ENCODE measurements at places on chromosomes 3 and 15. TPM values are rescaled to one million over a fixed set of nuclear protein-coding genes. Genes with fewer than 3 reads are reported as not detected.

DNA sequence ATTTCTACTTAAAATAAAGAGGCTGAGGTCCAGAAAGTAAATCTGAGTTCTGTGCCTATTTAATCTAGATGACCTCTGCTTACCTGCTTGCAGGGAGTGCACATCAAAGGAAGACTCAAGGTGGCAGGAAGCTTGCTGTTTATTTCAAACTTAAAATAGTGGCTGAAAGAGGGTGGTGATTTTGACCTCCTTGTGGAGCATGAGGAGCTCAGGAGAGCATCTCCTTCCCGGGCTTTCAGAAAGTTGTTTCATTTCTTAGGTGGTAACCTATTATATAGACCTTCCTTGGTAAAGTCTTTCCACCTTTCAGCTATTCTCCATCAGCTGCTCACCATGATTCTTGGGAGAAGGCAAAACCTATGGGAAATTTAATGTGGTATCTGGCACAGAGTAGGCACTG is 494 bp downstream of the GCSAM start:
- no peak for DNase-seq

Gene FAM81A
- 0.23 TPM for total RNA-seq

Gene COMMD2
- total RNA-seq, result 43.8 TPM

DNA sequence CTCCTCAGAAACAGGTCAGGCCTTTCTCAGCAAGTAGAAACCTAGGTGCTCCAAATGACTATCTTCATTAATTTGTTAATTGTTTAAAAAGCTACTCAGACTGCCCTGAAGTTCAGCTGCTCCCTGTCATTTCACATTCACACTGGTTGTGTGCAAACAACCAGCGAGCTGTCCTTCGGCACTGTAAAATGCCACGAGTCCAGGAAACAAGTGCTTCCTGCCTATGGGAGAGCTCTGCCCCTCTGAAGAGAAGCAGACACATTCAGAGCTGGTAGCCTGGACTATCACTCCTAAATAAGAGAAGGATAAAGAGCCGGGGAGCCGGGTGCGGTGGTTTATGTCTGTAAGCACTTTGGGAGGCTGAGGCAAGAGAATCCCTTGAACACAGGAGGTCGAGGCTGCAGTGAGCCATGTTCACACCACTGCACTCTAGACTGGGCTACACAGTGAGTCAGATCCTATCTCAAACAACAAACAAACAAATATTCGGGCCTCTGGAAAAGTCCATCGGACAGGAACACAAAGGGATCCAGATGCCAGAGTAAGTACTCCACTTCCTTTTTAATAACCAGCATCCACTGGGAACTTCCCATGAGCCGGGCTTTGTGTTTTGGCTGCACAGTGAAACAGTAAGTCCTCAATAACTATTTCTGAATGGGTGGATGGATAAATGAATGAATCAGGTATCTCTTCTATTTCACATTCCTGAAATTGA is 114.4 kb upstream of the WNT5A start:
- DNase-seq, result peak; percentile 51

- no peak for DNase-seq
These were observed 391.9 kb upstream of the THBS1 start for GRCh38 chr15:39188930-39189329.

- peak; percentile 82 for DNase-seq
These were observed 36.3 kb downstream of the CHST14 start for GRCh38 chr15:40506964-40507571.

Measured in endothelial cell (in vitro differentiated cells).